ENCODE measurements at places on chromosomes 1 and 21.

DNA sequence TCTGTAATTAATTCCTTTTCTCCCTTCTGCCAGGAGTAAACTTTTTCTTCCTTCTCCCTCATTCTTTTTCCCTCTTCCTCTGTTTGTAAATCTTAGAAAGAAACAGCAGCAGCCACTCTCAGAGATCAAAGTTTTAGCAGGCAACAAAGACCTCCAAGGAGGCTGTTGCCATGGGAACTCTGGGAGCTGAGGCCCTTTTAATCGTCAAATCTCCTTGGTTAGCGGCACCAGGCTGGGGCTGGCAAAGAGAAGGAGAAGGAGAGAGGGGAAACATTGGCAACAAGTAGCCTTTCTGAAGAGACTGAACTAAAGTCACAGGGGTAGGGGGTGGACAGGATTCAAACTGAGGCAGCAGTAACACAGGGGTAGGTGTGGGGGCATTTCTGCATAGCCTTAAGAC is 25.2 kb downstream of the ILDR2 start:
- DNase-seq: no peak

- no peak for DNase-seq
Measured at GRCh38 chr1:185063719-185064118, 18.4 kb downstream of the RNF2 start.

DNA sequence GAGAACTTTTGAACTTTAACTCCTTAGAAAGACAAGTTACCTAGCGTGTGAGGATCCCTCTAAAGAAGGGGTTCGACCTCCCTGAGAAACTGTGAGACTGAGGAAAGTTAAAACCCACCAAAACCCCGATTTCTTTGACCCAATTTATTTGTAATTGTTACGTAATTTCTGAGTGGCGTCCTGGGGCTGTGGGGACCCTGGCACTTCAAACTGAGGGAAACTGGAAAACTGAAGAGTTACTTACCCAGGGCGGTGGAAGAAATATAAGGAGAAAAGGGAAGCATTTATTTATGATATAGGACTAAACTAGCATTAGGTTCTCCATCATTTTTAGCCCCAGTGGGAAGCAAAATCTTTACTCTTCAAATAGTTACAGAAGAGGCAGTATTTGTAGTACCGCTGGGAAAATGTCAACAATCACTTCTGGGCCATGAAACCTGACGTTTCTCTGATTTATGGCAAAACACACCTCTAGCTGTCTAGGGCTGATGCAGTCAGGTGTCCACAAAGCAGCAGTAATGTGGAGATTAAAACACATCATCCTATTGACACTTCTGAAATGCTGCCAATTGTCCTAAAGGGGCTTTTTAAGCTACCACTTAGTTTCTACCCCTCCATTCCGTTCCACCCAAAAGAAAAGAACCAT is 430 bp downstream of the S100B start:
- DNase-seq: no peak

DNA sequence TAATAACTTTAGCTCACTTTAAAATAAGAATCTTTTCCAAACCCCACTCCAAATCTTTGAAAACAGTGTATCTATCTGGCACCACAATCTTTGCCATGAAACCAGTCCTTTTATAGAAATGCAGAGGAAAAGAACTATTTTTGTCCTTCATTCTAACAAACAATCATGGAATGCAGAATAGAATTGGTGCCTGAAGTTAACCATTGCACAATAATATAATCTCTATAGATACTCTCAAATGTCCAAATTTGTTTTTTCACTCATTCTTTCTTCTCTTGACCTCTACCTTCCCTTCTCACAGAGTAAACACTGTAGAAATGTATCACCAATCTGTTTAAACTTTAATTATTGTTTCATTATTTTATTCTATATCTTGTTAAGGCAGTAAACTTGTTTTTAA is 34.8 kb downstream of the TTLL7 start:
- DNase-seq: no peak

DNA sequence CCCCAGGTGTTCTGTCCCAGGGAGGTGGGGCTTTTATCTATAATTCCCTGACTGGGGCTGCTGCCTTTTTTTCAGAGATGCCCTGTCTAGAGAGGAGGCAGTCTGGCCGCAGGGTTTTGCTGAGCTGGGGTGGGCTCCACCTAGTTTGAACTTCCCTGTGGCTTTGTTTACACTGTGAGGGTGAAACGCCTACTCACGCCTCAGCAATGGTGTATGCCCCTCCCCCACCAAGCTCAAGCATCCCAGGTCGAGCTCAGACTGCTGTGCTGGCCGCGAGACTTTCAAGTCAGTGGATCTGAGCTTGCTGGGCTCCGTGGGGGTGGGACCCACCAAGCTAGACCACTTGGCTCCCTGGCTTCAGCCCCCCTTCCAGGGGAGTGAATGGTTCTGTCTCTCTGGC is 124.3 kb downstream of the CENPF start:
- DNase-seq: no peak

DNA sequence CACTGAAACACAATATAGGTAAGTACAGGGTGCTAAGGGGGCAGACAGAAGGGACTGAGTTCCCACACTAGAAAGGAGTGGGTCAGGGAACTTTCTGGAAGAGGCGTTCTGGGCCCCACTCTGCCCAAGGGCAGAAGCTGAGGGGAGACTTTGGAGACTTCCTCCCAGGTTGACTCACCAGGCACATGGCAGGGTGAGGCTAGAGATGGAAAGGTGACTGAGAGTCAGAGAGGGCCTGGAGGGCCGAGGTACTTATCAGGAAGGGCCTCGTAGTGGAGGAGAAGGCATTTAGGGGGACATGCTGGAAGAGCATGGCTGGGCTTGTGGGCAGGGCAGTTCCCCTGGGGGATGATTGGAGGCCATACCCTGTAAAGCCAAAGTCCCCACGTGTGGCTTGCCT is 159.9 kb upstream of the JUN start:
- no peak for DNase-seq

DNA sequence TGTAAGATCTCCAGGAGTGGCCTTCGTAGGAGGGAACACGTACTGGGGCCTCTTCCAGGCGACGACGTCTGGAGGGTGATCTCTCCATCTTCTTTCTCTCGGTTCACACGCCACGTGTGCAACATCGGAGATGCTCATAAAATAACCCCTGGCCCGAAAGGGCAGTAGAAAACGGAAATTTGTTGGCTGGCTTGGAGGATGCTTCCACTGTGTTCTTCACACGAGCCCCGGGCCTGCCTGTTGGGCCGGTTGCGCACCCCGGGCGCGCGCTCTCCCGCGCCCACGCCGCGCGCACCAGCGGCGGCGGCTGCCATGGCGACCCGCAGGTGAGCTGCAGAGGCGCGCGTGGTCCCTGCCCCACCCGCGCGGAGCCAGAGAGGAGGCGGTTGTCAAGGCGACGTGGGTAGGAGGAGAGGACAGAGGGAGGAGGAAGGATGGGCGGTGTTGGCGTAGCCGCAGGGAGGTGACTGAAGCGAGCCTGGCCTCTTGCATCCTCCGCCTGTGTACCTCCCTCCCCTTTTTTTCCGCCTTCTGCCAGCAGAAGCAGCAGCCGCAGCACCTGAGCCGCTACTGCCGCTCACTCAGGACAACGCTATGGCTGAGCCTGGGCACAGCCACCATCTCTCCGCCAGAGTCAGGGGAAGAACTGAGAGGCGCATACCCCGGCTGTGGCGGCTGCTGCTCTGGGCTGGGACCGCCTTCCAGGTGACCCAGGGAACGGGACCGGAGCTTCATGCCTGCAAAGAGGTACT is at the start of gene ELAPOR1:
TSS of gene ELAPOR1 (plus strand) at position 526 of the 752 bp plus-strand sequence. CDS start at position 595, 69 bp downstream.
- DNase-seq: peak; percentile 80

GRCh38 chr1:8329858-8330257 is 11.9 kb downstream of the SLC45A1 start:
- no peak for DNase-seq

DNA sequence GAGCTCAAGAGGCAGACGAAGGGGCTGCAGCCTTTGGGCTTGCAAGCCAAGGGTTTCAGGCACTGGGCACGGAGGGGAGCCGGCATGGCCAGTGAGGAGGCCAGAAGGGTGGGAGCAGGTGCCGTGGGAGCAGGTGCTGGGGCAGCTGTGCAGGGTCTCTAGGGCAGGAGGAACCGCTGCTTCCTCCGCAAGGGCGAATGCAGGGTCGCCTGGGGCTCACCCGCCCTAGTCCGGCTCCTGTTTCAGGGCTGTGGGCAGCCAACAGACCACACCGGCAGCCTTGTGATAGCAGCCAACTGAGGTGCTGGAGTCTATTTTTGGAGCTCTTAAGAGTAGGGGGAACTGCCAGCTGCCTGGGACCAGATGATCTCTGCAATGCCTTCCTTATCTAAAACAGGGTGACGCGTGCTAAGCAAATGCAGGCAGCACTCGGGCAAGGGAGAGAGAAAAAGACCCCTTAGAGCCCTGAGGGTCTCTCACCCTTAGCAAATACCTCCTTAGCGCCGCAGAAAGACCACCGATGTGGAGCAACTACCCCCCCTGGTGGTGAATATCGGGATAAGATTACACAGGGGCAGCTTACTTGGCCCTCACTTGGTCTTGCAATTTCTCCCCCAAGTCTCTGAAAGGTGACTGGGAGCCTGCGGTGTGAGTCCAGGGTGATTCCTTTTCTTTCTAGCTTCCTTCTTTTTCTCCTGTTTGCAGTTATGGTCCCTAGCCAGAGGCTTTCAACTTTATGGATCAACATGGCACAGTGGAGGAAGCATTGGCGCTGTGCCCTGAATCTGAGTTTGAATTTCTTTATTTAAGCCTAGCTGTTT is 20.7 kb upstream of the MAPKAPK2 start:
- DNase-seq: peak; percentile 69

GRCh38 chr1:208357644-208358507 is 113.7 kb upstream of the PLXNA2 start:
- no peak for DNase-seq

GRCh38 chr21:42193131-42193671 is 25.7 kb upstream of the ABCG1 start:
- peak; percentile 60 for DNase-seq

DNA sequence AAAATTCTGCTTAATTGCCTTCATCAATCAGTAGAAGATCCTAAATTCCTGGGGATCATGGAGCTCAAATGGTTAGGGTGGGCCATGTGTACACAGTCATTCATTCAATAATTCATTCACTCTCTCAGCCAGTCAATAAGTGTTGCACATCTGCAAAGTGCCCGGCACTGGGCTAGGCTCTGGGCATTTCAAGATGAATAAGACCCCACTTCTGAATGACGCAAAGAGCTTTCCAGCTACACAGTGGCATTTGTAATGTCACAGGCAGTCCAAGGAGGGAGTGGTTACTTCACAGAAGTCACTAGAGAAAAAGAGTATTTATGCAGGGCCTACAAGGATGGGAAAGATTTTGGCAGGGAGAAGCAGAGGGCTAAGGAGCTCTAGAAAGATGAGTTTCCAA is 93.2 kb downstream of the KCNJ15 start:
- DNase-seq: no peak

GRCh38 chr1:206145771-206146290 is 28.6 kb upstream of the AVPR1B start:
- DNase-seq: no peak

GRCh38 chr1:13543451-13544220 is 29.8 kb upstream of the LRRC38 start:
- no peak for DNase-seq

DNA sequence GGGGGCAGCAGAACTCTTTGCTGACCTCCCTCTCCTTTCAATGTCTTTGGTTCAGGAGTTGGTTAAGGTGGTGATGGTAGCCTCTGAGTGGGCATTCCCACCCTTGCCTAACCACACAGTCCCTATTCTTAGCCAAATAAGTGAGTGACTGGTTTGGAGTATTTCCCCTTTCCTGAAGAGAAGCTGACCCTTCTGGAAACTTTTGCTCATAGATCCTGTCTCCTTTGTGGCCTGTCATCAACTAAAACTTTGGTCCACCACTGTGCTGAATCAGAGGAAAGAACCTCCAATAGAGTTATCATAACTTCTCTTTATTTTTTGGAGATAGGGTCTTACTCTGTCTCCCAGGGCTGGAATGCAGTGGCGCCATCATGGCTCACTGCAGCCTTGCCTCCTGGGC is 31.1 kb downstream of the C1orf21 start:
- DNase-seq: no peak

DNA sequence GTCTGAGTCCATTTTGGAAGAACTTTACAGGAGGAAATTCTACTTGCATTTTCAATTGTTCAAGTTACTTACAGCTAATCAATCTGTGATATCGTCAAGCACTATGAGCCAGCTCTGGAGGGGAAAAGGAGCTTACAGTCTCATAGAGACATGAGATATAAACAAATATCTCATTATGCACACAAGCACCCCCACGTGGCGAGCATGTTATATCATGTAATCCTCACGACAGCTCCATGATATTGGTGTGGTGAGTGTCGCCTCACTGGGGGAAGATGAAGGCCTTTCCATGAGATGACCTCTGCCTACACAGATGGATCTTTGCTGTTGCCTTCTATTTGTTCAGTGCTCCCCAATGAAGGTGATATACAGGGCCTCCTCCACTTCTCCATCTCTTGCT is 34.6 kb downstream of the TNR start:
- no peak for DNase-seq

- no peak for DNase-seq
Measured at GRCh38 chr1:215007880-215008279, 74.7 kb upstream of the KCNK2 start.

DNA sequence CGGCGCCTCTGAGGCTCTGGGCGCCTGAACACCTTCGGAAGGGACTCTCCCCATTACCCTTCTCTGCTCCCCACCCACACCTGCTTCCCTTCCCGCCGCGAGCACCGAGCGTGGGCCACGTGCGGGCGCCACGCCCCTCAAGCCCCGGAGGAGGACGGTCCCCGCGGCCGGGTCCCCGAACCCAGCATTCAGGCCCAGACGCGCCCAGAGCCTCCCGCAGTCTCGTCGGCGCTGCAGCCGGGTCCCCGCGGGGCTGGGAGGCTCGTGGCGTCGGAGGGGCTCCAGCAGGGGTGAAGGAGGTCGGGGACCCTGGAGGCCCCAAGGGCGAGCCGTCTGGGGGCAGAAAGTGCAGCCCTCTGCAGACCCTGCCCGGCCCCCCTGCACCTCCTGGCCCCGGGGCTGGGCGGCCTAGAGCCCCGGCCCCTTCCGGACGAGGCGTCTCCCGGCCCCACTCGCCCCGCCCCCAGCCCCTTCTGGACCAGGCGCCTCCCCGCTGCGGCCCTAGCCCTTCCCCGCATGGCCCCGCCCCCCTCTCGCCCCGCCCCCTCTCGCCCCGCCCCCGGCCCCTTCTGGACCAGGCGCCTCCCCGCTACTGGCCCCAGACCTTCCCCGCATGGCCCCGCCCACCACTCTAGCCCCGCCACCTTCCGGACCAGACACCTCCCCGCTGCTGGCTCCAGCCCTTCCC is 378 bp upstream of the SMIM1 start:
- peak; percentile 86 for DNase-seq

DNA sequence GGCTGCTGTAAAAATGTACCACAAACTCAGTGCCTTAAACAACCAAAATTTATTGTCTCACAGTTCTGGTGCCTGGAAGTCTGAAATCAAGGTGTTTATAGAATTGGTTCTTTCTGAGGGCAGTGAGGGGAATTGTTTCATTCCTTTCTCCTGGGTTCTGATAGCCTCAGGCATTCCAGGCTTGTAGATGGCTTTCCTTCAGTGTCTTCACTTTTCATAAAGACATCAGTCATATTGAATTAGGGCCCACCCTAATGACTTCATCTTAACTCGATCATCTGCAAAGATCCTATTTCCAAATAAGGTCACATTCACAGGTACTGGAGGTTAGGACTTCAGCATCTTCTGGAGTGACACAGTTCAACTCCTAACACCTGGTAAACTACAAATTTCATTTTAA is 15.0 kb downstream of the CDKN2C start:
- DNase-seq: no peak

All from stimulated activated CD4-positive, alpha-beta T cell treated with anti-CD3 and anti-CD28 coated beads, Interleukin-2, amount 100 ng/mL, for 24 hours (primary cell).